Stimulated activated CD8-positive, alpha-beta memory T cell treated with anti-CD3 and anti-CD28 coated beads, Interleukin-12 subunit alpha, Interleukin-12 subunit beta, amount 100 ng/mL, for 4 hours (primary cell): ENCODE measurements at places on chromosomes 6 and 20.

DNA sequence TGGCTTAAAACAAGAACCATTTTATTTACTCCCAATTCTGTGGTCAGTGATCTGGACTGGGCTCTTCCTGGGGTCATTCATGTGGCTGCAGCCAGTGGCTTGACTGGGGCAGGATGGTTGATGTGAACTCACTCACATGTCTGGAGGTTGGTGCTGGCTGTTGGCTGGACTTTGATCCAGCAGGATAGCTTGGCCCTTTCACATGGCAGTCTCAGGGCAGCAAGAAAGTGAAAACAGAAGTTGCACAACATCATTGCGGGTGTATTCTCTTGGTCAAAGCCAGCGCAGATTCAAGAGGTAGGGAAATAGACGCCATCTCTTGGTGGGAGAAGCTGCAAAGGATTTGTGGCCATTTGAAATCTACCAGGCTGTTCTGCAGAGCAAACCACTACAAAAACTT is 77.2 kb downstream of the MDGA1 start:
- no peak for DNase-seq

- no peak for DNase-seq
Measured at GRCh38 chr6:125095580-125096301, 57.8 kb upstream of the TPD52L1 start.

DNA sequence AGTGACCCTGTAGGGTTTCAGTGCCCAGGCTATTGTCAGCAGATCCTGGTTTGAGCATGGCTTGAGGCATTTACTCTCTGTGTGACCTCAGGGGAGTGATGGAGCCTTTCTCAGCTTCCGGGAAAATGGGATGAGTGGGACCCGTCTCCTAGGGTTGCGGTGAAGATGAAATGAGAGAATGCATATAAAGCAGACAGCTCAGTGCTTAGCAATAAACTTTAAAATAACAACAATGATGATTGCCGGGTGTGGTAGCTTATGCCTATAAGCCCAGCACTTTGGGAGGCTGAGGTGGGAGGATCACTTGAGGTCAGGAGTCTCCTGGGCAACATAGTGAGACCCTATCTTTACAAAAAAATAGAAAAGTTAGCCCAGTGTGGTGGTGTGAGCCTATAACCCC is 106.0 kb upstream of the MTHFD1L start:
- no peak for DNase-seq

- no peak for DNase-seq
Measured at GRCh38 chr6:34179106-34179720, 33.3 kb upstream of the GRM4 start.

GRCh38 chr20:44644667-44645131 is 6.8 kb downstream of the ADA start:
- DNase-seq = no peak

DNA sequence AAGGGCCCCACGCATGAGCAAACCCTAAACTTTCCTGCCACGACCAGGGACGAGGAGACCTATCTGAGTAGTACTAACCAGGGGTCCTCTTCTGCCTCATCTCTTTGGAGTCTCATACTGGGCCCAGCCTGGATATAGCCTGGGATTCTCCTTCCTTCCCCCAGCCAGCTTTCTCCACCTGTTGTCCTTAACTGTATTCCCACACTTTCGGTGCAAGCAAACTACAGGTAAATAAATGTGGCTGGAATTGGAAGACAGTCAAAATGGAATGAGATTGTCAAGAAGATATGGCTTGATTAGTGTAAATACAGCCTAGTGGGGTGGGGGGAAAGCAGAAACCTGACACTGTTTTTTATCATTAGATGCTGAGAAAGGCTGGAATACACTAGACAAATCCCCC is 23.5 kb upstream of the LY86 start:
- DNase-seq = no peak

DNA sequence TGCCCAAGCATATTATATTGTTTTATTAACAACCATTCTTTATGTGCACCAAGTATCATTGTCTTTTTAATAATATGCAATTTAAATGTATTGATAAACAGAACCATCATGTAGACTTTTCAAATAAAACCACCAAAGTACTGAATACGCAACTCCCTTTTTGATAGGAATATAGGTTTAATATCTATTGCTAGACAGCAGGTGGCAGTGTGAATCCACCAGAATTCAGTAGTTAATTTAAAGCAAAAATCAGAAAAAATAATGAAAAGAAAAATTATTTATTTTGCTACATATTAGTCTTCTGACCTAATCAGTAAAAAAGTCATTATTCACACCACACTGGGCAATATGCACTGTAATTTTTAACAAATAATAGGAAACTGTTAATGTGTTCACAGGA is 143.7 kb downstream of the KLHL32 start:
- DNase-seq = no peak

DNA sequence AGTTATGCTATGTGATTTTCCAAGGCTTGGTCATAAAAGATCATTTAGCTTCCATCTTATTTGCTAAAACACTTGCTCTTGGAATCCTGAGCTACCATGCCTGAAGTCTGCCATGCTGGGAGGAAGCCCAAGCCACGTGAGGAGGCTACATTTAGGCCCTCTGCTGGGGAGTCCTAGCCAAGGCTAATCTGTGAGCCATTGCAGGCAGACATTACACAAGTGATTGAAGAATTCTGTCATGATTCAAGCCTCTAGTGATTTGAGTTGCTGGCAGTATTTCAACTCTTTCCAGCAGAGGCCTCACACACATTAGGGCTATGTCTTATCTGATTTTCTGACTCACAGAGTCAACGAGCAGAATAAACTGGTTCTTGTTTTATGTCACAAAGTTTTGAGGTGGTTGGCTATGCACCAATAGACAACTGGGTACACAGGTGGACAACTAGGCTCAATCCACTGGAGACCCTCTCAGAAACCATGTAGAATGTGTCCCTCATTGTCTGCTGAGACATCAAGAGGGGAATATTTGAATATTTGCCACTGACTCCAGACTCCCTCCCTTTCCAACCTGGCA is 227.2 kb upstream of the SULF2 start:
- DNase-seq = no peak

- DNase-seq = no peak
Measured at GRCh38 chr20:37538003-37538402, 10.3 kb upstream of the BLCAP start.

DNA sequence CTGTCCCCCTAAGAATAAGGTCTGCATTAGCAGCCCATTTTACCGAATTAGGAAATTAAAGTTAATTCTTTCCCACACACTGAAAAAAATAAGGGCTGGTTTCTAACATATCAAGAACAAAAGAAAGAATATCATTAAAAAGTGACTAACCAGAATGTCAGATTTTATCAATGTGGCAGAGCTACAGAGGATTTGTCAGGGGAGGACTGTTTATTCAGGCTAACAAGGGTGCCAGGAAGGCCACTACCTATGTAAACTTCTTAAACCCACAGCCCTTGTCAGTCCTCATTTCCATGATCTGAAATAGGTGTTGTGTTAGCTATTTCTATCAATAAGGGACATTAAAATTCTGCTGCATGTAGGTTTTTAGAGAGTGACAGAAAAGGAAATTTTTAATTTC is 76.4 kb downstream of the BACH2 start:
- DNase-seq = no peak

DNA sequence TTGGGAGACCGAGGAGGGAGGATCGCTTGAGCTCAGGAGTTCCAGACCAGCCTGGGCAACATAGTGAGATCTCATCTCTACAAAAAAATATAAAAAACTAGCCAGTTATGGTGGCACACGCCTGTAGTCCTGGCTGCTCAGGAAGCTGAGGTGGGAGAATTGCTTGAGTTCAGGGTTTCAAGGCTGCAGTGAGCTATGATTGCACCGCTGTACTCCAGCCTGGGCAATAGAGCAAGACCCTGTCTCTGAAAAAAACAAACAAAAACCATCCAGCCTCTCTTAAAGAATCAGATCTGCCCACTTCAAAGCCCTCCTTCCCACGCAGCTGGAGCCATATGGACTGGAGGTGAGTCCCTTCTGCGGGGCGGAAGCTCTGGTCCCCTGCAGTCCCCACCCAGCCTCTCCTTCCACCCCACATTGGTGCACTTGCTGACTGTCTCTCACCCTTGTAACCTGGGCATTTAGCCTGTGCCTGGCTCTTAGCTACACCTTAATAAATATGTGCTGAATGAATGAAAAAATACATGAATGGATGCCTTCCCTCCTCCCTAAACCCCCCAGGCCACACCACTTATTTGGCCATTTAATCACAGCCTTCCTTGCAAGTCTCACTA is 7.2 kb upstream of the PARD6B start:
- no peak for DNase-seq

DNA sequence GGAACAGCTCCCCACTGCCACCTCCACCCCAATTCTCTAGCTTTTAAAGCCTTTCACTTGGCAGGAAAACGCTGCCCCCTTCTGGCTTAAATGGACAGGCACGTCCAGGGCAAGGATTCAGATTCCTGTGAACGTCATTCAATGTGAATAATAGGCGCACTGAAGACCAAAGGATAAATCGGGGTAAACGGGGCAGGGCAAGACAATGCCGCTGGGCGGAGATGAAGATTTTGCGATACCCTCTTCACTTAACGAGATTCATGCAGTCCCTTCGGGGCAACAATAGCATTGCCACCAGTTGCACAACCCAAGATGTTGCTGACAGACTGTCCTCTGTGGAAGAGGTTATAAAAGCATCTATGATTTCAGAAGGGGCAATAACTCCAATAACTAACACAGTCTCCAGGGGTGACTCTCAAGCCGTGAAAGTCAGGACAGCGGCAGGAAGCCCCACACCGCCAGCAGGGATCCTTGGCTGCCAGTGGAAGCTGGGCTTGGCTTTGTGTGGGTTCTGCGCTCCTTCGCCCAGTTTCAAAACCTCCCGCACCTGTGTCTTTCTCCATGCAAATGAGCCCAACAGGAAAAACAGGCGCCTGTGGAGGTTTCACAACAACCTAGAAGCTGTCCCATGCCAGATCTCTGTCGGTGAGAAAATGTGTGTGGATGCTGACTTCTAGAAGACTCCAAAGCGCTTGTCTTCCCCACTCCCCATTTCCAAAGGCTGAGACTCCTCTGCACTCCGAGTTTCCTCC is 291.8 kb downstream of the BMP7 start:
- DNase-seq = no peak

DNA sequence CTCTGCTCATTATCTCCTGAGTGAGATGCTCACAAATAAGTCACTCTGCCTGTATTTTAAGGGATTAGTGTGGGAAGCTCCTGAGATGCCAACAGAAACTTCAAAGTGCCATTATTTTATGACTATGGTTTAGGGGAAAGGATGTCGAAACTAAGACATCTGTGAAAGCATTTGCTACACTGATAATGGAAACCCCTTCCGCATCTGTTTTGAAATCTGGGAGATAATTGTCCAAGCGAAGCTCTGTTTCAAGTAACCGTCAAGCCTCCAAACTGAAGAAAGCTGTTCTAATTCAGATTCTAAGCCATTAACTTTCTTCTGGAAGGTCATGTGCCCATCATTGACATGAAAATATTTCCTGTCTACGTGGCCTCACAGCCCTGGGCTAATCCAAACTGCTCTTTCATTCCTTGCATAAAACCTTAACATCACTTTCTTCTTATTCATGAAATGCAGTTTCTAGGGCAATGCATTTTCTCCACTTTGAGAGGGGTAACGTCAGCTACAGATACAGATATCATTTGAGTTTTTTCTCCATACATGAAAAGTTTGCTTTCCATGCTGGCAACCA is 932.0 kb downstream of the C6orf118 start:
- DNase-seq = no peak

GRCh38 chr6:45327956-45328522 is at the start of gene RUNX2:
RUNX2 (plus strand) TSS chr6:45328330; CDS start chr6:45328727, 397 bp downstream.
- DNase-seq = no peak

DNA sequence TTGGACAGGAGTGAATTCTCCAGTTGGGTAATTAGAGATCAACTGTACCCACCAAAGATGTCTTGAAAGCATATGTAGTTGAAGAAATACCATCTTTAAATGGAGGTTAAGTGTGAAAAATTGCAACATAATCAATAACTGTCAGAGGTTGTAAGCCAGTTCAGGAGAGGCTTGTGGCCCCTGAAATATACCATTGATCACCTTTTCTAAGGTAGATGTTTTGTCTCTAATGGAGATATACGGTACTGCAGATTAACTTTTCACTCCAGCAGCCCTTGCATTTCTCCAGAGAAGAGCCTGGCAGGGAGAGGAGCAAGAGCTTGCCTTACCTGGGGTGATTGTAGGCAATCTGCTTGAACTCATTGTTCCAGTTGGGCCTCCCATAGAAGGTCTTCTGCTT is 48.8 kb downstream of the NOX3 start:
- DNase-seq = no peak

GRCh38 chr20:48025661-48026060 is 240.4 kb upstream of the SULF2 start:
- DNase-seq = no peak

- no peak for DNase-seq
Measured at GRCh38 chr6:33616913-33617312, 4.2 kb upstream of the ITPR3 start.

- DNase-seq = no peak
Measured at GRCh38 chr20:25257130-25257529, 9.2 kb downstream of the PYGB start.

DNA sequence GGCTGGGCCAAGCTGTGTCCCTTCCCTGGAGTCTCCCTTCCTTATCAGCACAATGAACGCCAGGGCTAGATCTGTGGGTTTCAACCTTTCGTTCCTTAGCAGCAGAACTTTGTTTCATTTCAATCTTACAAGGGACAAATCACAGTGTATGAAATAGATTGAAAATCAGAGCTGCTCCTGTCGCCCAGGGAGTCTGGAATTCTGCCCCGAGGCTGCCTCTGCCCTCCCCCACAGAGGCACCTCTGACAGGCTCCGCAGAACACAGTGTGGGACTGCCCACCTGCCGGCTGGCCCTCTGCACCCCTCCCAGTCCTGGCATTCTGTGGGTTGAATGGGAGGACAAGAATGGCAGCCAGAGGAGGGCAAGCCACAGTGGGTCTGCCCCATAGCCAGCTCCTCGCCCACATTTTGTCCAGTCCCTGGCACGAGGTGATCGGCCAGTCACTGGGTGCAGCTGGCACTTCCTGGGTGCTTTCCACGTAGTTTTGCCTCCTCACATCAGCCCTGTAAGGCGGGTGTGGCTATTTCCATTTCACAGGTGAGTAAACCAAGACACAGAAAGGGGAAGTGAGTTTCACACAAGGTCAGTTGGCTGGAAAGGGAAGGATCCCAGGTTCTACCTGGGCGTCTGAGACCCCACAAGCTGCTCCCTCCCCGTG is 26.1 kb downstream of the MANBAL start:
- no peak for DNase-seq

- no peak for DNase-seq
Measured at GRCh38 chr20:58405504-58406291, 16.7 kb downstream of the VAPB start.

DNA sequence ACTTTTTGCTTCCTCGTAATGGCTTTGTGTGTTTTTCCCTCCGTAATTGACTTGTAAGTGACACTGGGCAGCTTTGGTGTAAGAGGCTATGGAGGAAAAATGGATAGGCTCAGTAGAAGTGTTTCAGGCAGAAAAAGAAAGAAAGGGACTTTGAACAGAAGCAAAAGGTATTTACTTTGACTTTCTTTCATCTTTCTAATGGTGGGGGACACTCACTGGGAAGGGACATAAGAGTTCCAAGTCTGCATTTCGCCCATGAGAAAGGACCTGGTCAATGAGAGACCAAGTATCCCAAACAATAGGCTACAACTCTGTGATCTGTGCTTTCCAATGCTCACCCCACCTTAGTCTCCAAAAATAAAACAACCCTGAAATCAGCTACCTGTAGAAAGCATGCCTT is 41.6 kb downstream of the NOX3 start:
- no peak for DNase-seq

GRCh38 chr20:33176101-33176500 is 8.1 kb downstream of the BPIFA2 start:
- no peak for DNase-seq
